ENCODE measurements at places on chromosomes 3 and 15.

GRCh38 chr15:32729700-32730395 is 12.0 kb downstream of the GREM1 start:
- no peak for DNase-seq

- no peak for DNase-seq
These were observed 55.1 kb downstream of the LARS2 start for GRCh38 chr3:45443459-45443858.

DNA sequence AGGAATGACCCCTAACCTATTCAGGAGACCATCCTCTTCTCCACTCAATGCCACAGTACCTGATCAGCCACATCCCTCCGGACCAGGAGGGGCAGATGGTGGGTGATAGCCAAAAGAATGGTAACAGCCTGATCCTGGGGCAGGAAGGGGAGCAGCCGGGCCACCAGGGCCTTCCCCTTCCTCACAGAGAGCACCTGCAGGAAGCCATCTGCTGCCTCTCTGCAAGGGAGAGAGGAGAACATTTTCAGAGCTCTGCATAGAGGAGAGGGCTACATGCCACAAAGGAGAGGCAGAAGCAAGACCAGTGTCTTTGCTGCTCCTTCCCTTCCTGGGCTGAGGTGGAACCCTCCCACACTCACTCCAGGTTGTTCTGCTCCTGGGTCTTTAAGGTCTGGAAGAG is 5.5 kb upstream of the SPG11 start:
- no peak for DNase-seq

- DNase-seq, result no peak
These were observed 121.5 kb upstream of the FGF7 start for GRCh38 chr15:49301562-49301961.

GRCh38 chr3:132543011-132543739 is 53.9 kb upstream of the ACKR4 start:
- DNase-seq, result no peak

- DNase-seq, result no peak
These were observed 224.6 kb downstream of the NLGN1 start for GRCh38 chr3:173622166-173622565.

DNA sequence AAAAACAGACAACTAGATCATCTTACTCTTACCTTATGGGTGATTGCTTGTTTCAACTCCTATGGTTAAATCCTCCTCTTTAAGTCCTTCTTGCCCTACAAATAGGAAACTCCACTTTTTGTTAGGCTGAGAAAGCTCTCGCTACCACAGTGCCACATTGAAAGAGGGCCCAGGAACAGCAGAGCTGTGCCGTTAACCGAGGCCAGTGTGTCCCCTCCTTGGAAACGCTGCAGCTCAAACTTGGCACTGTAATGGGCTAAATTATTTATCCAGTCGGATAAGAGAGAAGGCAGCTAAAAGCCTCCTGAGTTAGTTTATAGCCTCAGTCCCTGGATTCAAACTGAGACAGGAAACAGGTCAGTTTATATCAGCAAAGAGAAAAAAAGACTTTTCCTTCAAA is 46.1 kb downstream of the KBTBD12 start:
- no peak for DNase-seq

DNA sequence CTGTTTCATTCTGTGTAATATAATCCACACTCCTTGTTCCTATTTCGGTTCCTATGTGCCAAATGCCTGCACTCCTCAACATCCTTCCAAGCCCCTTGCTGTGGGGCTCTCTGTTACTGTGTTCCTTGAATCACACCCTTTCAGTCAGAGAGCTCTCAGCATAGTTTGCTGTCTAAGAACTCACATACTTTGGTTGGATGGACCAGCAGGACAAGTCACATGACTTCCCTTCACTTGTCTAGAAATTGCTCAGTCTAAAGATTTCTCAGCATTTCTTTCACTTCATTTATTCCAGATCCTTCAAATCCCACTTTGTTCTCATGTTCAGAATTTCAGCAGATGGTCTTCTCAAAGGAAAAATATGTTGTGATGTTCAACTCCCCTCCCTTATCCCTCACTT is 203.5 kb upstream of the PFN2 start:
- no peak for DNase-seq

- DNase-seq, result no peak
These were observed 143.2 kb upstream of the PRICKLE2 start for GRCh38 chr3:64368257-64369020.

DNA sequence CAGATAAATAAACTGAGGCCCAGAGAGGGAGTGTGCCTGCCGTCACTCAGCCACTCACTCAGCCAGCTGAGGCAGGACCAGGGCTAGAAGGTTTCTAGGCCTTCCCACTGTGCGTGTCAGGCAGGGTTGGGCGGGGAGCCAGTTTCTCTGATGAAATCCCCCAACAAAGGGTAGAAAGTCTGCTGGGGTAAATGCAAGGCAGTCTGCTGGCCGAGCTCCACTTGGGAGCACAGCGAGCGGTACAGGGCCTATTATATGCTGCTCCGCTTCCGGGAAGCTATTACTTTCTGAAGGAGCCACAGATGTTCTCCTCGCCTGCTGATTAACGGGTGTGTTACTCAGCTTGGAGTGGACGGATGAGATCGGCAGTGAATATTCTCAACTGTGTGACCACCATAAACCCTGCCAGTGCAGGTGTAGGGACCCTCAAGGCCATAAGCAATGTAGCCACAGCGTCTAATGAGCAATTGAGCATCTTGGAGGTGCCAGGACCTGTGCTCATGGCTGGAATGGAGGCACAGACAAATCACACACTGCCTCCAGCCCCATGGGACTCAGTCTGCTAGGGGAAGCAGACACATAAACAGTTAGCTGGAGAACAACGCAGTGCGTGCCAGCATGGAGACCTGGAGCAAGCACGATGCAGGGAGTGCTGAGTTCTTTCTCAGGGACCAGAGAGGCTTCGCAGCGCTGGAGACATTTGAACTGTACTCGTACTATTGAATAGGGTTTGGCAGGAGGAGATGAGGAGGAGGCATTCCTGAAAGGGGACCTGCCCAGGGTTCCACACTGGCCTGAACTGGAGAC is 42.1 kb downstream of the CORO2B start:
- peak; percentile 91 for DNase-seq

DNA sequence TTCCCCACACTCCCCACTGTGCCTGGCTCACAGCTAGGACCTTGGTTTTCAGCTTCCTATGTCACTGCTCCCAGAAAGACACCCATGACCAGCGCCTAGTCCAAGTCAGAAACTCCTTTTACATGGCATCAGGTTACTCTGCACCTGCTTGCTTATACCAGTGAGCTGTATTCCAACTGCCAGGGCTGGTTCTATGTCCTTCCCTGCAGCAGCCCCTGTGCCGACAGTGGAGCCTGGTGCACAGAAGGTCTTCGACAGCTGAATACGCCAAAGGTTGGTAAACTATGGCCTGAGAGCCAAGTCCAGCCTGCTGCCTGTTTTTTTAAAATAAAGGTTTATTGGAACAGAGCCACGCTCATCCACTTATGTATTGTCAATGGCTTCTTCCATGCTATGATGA is 102.5 kb downstream of the IQSEC1 start:
- DNase-seq, result no peak

DNA sequence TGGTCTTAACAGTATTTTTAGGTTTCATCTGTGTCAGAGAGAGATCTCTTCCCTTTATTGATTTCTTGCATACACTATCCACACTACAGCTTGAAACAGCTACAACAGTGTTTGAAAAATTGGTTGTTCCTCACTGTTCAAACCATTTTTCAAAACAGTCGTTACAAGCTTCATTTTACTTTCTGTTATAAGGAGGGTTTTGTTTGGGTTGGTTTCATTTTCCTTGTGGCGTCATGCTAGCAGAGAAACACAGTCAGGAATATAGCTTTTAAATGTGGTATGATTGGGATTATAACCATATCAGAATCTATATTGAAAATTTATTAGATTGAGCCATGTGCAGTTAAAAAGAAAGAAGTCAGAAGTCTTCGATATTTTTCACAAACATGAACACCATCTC is 400.6 kb downstream of the ZBTB20 start:
- no peak for DNase-seq

DNA sequence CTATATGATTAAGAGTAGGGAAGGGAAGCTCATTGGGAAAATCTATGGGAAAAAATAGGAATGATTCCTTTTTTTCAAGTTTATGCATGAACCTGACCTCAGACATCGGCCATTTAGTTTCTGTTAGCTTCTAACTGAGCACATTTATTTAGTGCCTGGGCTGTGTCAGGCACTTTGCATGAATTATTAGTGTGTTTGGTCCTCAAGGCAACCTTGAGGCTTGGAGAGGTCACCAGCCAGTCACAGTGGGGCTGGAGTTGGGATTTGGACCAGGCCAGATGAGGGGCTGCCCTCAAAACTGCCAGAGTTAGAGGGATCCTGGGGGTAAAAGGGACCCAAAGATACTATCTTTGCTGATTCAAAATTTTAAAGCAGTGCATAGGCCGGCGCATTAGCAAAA is 8.1 kb downstream of the SIAH2 start:
- no peak for DNase-seq

DNA sequence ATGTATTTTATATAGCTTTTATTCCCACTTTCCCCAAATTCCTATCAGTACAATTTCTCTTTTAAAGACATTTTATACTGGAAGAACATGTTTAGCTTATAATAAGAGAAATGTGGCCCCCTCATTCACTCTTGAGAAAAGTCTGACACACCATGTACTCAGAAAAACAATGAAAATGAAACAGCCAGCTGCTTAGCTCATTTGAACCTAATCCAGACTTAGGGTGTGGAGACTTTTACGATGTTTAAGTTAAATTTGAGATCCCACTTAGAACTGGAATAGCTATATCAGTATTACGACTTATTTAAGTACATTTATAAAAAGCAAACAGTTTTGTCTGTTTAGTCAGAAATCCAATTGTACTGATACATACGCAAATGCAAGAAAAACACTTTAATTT is 252.3 kb upstream of the ARRDC4 start:
- DNase-seq, result no peak

- no peak for DNase-seq
These were observed 435.3 kb downstream of the TUSC7 start for GRCh38 chr3:117144853-117145252.

DNA sequence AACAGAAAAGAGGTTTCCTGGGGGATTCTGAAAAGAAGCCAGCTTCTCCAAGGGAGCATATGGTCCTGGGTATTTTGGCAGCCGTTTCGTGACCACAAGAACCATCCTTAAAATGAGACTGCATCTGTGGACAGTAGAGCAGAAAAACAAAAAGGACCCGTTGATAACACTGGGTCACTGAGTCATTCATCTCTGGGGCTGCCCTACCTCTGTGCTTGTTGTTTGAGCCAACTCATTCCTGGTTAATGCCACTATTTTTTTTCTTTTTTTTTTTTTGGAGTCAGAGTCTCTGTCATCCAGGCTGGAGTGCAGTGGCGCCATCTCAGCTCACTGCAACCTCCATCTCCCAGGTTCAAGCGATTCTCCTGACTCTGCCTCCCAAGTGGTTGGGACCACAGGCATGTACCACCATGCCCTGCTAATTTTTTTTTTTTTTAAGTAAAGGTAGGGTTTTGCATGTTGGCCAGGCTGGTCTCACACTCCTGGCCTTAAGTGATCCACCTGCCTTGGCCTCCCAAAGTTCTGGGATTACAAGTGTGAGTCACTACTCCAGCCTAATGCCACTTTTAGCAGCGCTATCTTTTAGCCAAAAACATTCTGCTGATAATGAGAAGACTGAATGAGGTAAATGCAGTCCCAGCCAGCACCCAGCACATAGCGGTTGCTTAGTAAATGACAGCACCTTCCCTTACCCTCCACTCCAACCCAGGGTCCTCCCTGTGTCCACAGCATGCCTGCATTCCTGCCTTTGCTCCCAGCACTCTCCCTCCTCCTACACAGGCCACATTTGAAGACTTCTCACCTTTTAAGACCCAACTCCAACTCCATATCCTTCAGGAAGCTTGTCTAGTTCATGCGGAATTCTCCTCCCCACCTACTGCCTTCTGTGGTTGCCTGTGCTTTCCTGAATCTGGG is 9.1 kb upstream of the ISL2 start:
- peak; percentile 46 for DNase-seq

GRCh38 chr3:174000675-174001074 is 603.1 kb downstream of the NLGN1 start:
- DNase-seq, result no peak

GRCh38 chr3:160569894-160570652 is 4.7 kb upstream of the KPNA4 start:
- no peak for DNase-seq

DNA sequence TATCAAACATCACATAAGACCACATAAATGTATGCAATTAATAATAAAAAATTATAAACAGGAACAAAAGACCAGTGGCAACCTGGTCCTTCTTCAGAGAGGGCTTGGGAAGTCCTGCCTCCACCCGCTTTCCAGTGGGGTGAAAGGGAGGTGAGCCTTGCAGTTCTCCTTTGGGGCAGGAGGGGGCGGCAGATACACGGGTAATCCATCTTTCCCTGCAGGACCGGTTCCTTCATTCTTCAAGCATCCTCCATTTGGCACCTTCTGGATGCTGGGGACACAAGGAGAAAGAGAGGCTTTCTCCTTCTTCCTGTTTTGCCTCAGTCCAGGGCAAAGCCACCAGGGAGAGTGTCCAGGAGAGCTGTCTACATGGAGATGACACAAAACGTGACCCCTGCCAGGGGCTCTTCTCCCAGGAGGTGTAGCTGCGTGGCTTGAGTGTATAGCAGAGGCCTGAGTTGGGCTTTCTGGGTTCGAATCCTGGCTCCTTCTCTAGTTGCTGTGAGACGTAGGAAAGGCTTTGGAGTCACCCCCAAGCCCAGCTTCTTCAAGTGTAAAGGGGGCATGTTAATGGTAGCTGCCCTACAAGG is 23.2 kb downstream of the RPLP1 start:
- DNase-seq, result peak; percentile 60

DNA sequence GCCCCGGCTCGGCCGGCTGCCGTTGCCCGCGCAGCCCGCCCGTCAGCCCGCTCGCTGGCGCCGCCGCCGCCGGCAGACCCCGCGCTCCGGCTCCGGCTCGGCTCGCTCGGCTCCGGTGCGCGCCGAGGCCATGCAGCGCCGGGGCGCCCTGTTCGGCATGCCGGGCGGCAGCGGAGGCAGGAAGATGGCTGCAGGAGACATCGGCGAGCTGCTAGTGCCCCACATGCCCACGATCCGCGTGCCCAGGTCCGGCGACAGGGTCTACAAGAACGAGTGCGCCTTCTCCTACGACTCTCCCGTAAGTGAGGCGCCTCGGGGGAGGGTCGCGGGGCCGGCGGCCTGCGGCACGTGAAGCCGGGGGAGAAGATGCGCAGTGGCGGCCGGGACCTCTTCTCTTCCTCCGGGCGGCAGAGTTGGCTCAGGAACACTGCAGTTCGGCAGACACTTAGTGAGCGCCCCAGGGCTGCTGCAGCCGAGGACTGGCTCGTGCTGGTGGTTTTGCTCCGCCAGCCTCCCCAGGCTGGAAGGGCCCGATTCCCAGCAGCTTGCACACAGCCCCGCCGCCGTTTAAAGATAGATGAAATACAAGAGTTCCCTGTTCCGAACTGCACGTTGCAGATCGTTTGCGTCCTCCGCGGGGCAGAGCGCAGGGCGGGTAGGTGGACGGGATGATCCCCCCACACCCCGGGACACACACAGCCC is 407 bp downstream of the USP13 start:
- peak; percentile 36 for DNase-seq
